Activated gamma-delta T cell (primary cell): ENCODE measurements at places on chromosomes 3 and 15.

DNA sequence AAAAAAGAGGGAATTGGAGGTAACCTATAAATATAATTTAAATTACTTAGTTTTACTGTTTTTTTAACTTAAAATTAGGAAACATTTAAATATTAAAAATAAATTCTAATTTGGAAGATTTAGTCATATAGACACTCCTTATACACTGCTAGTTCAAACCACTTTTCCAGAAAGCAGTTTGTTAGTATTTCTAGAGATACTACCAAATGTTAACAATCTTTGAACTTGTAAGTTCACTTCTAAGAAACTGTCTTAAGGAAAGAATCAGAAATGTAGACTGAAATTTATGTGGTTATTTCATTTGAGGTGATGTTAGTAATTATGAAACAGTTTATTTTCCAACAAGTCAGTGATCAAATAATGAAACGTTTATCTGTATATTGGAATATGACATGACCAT, 22.7 kb downstream of the CTDSPL2 start:
- DNase-seq, result no peak

DNA sequence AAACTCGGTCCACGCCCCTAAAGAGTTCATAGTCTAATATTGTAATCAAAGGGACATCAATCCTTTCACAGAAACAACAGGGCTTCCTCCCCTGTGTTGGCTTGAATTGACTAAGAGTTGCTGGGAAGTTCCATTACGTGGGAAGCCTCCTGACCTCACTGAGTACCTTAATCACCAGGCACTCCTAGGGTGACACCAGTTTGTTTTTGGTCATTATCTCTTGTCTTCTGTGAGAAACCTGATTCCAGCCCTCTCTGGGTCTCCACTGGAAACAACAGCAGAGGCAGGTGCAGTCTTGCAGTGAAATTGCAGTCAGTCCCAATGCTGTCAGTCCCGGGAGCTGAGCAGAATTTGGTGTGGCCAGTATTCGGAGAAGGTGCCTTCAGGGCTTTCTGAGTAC, 55.4 kb downstream of the BOC start:
- no peak for DNase-seq

DNA sequence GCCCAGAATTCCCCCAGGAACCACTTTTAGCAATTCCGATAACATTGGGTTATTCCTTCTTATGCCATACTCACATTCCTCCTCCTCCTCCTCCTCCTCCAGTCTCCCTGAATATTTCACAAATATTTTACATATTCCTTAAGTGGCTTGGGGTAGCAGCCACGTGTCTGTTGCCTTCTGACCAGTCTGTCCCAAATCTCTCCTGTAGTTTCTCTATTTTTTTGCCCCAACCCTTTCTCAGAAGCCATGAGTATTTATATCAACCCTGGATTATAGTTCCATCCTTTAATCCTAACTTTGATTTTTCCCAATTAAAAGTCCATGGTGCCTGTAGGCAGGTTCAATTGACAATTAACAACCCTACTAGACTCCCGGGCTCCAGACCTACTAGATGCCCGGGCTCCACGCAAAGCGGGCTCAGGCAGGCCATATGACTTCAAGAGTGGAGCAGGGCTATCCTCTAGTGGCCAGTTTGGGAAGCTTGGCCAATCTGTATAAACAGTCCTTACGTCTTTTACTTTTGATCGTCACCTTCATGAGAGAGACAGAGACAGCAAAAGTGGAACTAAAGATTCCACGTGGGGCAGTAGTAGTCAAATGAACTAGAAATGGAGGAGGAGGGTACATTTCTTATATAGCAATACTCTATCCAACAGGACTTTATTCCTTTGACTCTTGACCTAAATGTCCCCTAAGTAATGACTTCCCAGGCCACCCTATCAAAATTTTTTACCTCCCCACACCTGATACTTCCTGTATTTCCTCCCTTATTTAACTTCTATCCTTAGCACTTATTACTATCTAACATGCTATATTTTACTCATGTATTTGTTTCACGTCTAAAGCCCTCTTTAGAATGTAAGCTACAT, 69.7 kb downstream of the USF3 start:
- DNase-seq, result no peak

GRCh38 chr15:37891766-37892368, 42.6 kb upstream of the TMCO5A start:
- DNase-seq, result no peak

DNA sequence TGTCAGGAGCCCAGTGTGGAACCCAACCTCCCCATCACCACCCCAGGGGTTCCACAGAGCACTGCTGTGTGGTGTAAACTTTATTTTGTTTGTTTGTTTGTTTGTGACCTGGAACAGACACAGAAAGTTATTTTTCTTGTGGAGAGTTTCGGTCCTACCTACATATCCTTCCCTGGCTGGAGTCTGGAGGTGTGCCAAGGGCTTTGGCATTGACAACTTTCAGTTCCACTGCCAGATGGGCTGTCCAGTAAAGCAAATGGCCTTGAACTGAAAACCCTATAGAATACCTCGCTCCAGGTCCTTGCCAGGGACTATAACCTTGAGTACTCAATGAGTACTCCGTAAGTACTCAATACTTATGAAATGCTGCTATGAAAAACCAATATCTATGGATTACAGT, 103.5 kb downstream of the MITF start:
- DNase-seq, result no peak

DNA sequence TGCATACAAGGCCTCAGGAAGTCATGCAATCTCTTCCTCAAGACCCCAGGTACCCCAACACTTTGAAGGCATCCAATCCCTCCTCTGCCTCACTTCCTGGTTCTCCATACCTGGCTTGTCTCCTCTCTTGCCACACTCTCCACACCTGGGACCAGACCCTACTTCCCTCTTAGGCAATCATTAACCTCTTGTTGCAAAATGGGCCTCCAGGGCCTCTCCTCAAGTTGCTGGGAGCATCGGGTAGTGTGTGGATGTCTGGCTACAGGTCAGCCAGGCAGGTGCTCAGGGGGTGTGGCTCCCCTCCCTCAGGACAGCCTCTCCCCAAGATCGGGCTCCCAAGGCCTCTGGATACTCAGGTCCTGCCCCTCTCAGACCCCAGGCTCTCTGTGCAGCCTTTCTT, 8.6 kb downstream of the PLA2G4E start:
- DNase-seq, result no peak
